ENCODE measurements at places on chromosomes 5 and 9.

- DNase-seq: no peak
Measured at GRCh38 chr5:14594378-14595074, 12.9 kb downstream of the OTULINL start.

DNA sequence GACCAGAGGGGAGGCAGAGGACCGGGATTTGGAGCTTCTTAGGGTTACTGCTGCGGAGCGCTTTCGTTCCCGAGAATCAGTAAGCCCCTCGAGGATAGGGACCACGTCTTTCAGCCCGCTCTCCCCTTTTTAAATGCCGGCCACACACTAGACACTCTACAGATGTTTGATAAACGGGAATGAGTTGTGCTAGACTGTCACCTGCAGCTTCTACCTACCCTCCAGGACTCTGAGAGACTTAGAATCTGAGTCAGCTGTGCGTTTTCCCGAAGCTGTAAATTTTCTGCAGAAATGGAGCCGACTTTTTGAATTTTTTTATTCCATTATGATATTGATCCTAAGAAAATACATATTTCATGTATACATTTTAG, 670 bp downstream of the CCDC171 start:
- DNase-seq: no peak

GRCh38 chr5:179241175-179241574, 104.1 kb downstream of the ADAMTS2 start:
- DNase-seq: no peak

GRCh38 chr9:93376411-93376810, 75.1 kb upstream of the FAM120A start:
- no peak for DNase-seq

DNA sequence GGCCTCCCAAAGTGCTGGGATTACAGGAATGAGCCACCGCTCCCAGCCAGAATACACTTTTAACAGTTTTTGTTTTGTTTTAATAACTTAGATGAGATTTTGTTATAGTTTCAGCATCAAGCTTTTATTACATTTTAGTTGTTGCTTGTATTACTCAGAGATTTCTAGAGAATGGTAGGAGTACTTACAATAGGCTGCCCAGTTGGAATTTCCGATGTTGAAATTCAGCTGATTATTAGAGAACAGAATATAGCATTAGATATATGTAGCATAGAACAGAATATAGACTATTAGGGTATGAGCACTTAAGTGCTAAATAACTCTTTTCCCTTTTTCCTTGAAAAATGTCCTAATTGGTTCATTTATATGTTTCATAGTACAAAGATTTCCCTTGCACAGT, 6.2 kb downstream of the KDM4C start:
- no peak for DNase-seq

DNA sequence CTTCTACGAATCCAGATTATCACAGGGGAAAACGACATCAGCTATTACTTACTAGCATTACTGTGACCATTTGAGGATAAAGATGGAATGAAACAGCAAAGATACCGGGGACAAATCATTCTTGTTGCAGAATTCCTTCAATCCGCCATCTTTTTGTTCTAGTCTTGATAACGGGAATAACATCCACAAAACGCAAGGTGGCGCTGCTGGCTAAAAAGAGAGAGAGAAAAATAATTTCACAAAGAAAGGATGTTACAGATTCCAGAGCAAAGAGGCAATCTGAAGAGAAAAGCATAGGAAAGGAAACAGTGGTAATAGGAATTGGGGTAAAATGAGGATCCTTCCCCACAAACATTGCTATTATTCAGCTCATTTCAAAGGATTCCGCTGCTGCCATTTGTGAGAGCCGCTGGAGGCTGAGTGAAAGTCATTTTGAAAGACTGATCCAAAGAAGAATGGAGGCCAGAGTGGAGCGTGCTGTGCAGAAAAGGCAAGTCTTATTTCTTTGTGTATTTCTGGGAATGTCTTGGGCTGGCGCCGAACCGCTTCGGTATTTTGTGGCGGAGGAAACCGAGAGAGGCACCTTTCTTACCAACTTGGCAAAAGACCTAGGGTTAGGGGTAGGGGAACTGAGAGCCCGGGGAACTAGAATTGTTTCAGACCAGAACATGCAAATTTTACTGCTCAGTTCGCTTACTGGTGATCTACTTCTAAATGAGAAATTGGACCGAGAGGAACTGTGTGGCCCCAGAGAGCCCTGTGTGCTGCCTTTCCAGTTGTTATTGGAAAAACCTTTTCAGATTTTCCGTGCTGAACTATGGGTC, at the start of gene PCDHB7:
Gene PCDHB7 (plus strand): TSS at position 264 of the 824 bp plus-strand sequence. CDS start 192 bp downstream, at position 456.
- no peak for DNase-seq

- DNase-seq: no peak
Measured at GRCh38 chr5:180816608-180817534, 14.3 kb upstream of the MGAT1 start.

DNA sequence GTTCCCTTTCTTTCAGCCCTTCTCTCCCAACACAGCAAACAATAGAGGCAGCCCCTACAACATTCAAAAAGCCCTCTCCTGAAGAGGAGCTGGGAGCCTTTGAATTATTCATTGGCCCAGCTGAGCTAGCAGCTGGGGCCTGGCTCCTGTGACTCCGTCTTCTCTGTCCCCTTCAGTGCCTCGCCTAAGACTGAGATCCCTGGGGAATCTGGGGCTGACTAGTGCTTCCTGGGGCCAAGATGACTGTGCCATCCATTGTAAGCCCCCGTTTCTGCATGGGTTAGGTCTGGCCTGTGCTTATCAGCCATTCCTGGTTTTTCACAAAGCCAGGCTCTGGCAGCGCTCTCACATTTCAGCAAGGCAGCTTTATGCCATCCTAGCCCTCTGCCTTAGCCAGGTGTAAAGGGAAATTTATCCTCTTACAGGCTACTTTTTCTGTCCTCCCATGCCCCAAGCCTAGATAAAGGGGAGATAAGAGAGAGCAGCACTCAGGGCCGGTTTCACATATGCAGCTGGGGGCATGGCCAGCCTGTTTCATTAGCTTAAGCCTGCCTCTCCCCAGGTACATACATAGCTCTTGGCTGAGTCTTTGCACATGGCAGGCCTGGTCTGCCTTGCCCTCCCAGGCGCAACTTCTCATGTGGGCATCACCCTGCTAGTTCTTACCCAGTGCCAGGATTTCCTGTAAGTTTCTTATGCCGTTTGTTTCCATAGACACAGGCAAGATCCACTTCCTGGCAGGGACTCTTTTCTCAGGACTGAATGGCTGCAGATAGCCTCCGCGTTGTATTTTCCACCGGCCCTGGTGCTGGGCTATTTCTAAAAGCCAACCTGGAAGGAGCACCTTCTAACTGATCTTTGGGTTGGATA, 15.8 kb downstream of the PTPA start:
- no peak for DNase-seq

GRCh38 chr9:15834541-15834940, 281.7 kb downstream of the CCDC171 start:
- DNase-seq: no peak

GRCh38 chr9:98285446-98285845, 30.0 kb upstream of the TBC1D2 start:
- no peak for DNase-seq

DNA sequence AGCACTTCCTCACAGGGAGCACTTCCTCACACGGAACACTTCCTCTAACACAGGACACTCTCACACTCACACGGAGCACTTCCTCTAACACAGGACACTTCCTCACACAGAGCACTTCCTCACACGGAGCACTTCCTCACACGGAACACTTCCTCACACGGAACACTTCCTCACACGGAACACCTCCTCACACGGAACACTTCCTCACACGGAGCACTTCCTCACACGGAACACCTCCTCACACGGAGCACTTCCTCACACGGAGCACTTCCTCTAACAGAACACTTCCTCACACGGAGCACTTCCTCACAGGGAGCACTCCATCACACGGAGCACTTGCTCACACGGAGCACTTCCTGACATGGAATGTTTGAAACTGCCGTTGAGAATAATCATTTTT, 13.4 kb downstream of the POMT1 start:
- DNase-seq: no peak

- DNase-seq: no peak
Measured at GRCh38 chr5:4542145-4542778, 597.9 kb upstream of the ADAMTS16 start.

DNA sequence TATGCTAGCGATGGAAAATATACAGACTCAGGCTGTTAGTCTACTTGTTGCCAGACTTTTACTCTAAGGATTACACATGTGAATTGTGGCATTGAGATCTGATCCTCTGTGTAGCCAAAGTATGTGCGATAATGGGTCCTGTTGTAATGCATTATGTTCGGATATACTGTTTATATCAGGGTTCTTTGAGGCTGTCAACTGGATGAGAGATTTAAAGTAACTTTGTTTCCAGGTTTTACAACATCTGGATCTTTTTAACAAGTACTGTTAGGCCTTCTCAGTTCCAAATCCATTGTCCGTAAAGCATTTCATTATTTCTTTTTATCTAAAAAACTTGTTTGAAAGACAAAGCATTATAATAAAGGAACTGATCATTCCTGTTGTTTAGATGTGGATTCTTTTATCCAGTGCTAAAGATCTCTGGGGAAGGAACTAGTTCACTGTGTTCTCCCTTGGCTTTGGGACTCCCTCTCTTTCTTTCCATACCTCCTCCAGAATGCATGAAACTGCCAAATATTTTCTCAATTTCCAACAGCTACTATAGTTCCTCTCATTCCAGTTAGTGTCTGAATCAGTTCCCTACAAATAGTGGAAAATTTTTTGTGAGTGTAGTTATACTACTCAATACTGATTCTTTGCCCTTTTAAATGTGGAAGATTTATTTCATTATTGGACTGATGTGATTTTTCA, 68.8 kb downstream of the HACD4 start:
- no peak for DNase-seq

DNA sequence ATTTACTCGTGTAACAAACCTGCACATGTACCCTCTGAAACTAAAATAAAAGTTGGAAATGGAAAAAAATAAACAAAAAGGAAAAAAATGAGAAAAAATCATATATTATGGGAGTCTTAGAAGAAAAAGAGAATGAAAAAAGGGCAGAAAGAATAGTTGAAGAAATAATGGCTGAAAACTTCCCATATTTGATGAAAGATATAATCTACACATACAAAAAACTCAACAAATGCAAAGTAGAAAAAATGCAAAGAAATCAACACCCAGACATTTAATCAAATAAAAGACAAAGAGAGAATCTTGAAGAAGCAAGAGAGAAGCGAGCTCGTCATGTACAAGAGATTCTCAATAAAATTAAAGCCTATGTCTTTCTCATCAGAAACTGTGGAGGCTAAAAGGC, 73.8 kb downstream of the SLC25A46 start:
- no peak for DNase-seq

DNA sequence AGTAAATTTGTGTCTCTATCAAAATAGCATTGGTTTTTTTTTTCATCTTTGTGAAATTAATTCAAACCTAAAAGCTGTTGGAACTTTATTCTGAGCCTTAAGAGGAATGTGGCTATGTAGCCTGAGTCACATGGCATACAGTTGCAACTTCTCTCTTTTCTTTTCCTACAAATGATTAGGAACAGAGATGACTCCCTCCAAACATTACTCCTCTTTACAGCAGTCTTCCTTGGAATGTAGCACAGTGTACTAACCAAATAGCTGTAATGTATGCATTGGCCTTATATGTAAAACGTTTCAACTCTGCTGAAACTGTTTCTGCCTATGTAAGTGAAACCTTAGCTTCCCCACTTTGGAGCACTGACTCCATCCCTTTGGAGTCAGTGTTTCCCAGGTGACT, 100.9 kb upstream of the MAP1B start:
- no peak for DNase-seq

DNA sequence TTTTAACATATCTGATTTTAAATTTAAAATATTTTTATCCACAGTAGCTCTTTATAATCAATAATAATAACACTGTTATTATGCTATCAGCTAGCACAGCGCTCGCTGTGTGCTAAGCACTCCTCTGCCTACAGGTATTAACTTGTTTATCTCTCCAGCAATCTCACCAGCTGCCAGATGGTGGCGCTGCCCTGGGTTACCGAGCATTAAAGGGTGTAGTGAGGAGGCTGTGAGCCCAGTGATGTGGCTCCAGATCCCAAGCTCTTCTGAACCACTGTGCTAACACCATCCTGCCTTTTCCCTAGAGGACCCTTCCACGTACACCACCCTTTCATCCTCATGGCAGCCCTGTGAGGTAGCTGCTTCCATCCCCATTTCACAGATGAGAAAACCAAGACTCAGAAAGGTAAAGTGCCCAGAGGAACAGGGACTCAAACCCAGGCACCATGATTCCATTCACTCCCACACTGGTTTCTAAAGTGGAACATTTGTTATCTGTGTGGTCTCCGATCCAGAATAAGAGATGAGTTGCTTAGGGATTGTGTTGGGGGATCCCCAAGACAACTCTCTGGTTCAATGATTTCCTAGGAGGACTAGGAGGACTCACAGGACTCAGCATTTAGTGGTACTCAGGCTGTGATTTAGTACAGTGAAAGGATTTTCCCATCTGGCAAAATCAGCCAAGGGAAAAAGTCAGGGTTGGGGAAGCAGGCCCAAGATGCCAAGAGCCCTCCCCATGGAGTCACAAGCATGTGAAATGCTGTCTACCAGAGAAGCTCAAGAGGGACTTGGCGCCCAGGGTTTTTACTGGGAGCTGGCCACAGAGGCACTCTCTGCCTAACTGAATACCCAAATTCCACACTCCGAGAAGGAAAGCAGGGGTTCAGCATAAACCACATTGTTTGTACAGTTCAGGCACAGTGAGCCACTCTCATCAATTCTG, 7.0 kb downstream of the IGFBPL1 start:
- no peak for DNase-seq

GRCh38 chr9:35089434-35089833, 7.0 kb downstream of the PIGO start:
- no peak for DNase-seq

GRCh38 chr9:98698856-98699255, 9.9 kb downstream of the GABBR2 start:
- no peak for DNase-seq

- no peak for DNase-seq
Measured at GRCh38 chr5:167952278-167952995, 339.0 kb upstream of the WWC1 start.

GRCh38 chr5:79630444-79630843, 18.2 kb downstream of the TENT2 start:
- DNase-seq: no peak

DNA sequence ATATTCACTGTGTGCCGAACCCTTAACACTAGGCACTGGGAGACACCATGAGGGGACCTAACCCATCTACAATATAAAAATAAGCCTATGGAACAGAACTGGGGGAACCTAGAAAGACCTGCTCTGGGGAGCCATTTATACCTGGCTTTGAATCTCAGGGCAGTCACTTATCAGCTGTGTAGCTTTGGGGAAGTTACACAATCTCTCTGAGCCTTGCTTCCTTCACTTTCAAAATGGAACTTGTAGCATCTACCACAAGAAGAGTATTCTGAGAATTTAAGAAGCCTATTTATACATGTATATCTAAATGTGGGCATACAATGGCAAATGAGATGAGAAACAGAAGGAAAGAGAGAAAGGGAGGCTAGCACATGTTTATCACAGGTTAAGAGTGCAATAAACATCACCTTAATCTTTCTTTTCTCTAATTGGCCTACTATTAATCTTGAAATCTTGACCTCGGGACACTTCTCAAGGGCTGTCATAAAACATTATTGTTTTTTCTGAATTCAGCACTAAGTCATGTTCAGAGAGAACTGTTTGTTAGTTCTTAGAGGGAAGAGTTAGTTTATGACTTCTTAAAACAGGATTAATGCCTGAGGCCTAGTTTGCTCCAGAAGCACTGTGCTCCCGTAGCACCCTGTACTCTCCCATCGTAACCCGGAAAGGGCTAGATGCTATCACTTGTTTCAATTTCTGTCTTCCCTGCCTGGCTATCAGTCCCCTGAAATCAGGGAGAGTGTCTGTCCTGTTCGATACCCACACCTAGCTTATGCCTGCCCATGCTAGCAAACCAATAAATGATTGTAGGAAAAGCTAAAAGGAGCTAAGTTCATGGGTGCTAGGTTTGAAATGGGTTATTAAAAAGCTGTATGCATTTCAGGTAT, 606.4 kb upstream of the CLINT1 start:
- no peak for DNase-seq

Measured in iPS DF 19.7 (cell line).